Stimulated activated CD4-positive, alpha-beta T cell treated with anti-CD3 and anti-CD28 coated beads, Interleukin-12 subunit alpha, Interleukin-12 subunit beta, amount 100 ng/mL, for 4 hours (primary cell): ENCODE measurements at places on chromosomes 16 and 17.

DNA sequence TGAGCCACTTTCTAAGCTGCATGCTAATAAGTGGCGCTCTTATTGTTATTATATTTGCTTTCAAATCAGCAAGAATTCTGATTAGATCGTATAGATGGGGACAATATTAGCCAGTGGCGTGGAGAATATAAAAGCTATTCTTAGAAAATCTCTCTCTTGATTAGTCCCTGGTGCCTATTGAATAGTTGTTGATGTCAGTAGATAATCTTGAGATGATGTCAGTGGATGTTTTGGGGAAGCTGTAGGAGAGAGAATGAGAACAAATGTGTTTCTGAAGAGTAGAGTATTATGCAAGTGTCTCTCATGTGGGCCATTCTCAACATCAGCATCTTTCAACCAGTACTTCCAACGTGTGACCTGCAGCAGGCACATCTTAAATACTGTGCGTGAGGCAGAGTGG, 445.7 kb downstream of the GRIN2A start:
- DNase-seq = no peak

DNA sequence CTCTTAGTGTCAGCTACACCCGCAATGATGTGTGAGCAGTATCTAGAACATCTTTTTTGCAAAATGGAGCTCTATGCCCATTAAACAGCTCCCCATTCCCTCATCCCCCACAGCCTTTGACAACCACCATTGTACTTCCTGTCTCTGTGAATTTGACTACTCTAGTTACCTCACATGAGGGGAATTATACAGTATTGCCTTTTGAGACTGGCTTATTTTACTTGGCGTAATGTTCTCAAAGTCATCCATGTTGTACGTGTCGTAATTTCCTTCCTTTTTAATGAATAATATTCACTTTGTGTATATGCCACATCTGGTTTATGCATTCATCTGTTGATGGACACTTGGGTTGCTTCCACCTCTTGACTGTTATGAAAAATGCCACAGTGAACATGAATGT, 23.2 kb upstream of the CCL22 start:
- DNase-seq = no peak

DNA sequence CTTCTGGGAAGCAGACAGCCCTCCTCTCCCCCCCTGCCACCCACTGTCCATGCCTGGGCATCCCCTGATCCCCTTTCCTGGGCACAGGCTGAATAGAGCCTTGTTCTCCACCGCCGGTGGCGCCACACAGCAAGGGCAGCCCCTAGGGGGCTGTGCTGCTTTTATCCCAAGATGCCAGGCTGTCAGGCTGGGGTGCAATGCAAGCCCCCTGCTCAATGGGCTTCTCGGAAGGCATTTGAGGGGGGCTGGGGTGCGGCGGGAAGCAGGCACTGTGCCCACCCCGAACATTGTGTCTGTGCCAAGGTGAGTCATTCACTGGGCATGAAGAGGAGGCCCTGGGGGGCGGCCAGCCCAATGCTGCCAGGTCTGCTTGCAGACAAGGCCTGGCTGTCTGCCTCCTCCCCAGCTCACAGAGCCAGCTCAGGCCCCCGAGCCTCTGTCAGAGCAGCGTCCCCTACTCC, 1.5 kb upstream of the GFAP start:
- DNase-seq = no peak

DNA sequence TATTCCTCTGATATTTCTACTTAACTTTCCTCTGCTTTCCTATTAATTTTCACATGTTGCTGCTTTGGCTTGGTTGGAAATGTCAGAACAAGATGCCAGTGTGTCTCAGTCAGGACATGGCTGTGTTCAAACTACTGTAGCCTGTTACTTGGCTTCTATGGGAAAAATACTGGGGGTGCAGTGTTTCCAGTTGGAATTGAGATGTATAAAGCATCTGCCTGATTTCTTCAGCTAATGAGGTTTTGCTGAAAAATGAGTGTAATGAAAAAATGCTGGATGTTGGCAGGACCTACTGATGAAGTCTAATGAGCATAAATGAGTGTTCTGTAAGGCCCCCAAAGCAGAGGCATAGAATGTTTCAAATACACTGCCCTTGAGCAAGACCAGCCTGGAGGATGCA, 166.6 kb downstream of the PHKB start:
- no peak for DNase-seq

- DNase-seq = no peak
Measured at GRCh38 chr17:35514564-35514963, 22.9 kb downstream of the SLFN12L start.

DNA sequence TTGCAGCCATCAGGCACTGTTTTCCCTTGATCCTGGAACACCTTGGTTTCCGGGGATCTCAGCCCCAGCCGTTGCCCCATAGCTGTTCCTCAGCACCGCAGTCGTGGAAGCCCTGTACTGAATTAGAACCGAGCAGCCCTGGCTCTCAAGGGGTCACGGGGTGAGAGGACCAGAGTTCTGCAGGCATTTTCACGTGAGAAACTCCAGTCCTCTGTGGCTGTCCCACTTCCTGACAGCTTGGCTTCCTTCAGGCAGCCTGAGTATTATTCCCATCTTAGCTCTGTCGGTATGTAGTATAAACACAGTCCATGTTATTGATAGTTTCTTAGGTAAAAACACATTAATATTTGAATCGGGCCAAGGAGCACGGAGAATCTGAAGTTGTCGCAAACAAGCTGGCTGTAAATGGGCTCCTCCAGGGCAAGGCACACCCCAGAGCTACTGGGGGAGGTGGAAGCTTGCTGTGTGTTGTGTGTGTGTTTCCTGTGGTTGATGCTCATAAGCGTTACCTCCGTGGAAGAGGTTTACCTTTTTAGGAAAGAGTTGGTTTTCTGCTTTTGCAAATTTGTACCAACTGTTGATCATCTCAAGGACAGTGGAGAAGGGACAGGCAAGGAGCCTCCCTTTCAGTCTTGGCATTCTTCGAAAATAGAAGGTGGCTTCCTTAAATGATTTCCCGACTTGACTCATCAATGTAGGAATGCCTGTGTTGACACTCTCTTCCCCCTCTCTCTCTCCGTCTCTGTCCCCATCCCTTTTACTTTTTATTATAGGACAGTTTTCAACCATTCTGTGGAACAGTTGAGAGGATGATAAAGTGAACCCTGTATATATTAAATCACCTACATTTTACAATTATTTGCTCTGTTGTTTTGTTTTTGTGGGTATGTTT, 208.9 kb upstream of the CHMP6 start:
- no peak for DNase-seq

DNA sequence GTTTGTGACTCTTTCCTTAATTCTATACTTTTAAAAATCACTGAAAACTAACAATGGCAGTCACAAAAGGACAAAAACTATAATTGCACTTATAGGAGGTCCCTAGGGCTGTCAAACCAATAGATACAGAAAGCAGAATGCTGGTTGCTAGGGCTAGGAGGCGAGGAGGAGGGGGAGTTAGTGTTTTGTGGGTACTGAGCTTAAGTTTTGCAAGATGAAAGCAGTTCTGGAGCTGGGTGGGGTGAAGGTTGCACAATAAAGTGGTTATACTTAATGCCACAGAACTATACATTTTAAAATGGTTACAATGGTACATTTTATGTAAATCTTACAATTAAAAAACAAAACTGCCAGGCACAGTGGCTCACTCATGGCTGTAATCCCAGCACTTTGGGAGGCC, 27.3 kb downstream of the NUBP1 start:
- DNase-seq = no peak

- no peak for DNase-seq
Measured at GRCh38 chr17:66990047-66990446, 25.5 kb downstream of the CACNG4 start.
